Stimulated activated CD4-positive, alpha-beta T cell treated with anti-CD3 and anti-CD28 coated beads, Interleukin-1b, Interleukin-23, amount 100 ng/mL, for 48 hours (primary cell): ENCODE measurements at places on chromosomes 3 and 15.

DNA sequence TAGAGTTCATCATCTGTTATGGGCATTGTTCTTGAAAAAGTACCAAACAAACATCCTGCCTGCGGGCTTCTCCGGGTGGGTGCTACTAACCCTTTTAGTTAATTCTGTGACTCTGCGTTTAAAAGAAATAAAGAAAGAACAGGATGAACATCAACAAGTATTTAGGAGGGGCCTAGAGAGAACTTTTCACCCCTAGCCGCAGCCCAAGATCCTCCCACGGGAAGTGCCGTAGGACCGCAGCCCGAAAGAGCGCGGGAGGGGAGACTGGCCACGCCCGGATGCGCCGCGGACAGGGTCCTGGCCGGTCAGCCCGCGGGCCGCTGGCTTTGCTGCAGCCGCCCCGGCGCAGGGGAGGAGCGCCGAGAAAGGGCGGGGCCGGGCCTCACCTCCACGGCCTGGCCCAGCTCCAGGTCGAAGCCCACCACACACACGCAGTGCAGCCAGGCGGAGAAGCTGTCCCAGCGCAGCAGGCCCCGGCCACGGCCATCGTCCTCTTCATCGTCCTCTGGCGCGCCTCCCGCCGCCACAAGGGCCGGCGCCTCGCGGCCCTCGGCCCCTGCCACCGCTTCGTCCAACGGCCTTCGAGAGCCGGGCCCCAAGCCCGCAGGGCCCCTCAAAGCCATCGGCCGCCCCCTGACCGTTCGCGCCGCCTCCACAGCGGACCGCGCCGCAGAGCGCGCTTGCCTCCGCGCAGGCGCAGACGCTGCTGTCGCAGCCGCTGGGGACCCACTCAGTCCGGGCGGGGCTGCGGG is at the start of gene DENND6A:
Gene DENND6A, minus strand, starts transcription at position 682 of the 752 bp plus-strand sequence. Its CDS starts 59 bp downstream, at position 623.
- peak; percentile 96 for DNase-seq

DNA sequence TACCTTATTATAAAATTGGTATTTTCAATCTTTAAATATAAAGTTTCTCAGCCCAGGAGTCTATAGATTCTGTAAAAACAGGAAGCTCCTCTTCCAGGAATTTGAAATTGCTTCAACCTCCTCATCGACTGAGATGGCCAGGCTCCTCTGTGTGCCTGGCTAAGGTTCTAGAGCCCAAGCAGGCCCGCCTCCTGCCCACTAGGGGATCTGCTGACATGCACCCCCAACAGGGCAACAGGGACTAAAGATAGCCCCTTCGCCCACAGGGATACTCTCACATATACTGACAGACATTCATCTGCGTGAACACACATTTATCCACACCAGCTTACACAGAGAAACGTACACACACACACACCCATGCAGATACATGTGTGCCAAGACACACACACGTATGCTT is 183.1 kb upstream of the TLE3 start:
- DNase-seq = no peak

- DNase-seq = no peak
Observed at GRCh38 chr3:136022529-136023263, 57.2 kb downstream of the PPP2R3A start.

GRCh38 chr15:70584838-70585706 is 178.3 kb downstream of the UACA start:
- peak; percentile 41 for DNase-seq

DNA sequence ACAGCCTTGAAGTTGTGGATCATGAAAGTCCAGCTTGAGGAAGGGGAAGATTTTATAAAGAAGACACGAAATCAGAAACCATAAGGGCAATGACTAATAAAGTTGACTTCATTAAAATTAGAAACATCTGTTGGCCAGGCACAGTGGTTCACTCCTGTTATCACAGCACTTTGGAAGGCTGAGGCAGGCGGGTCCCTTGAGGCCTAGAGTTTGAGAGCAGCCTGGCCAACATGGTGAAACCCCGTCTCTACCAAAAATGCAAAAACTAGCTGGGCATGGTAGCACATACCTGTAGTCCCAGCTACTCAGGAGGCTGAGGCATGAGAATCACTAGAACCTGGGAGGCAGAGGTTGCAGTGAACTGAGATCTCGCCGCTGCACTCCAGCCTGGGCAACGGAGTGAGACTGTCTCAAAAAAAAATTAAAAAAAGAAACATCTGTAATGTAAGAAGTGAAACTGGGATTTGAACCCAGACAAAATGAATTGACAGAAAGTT is 7.9 kb upstream of the UBXN7 start:
- no peak for DNase-seq

- DNase-seq = no peak
Observed at GRCh38 chr3:2765002-2765579, 345.1 kb downstream of the IL5RA start.

DNA sequence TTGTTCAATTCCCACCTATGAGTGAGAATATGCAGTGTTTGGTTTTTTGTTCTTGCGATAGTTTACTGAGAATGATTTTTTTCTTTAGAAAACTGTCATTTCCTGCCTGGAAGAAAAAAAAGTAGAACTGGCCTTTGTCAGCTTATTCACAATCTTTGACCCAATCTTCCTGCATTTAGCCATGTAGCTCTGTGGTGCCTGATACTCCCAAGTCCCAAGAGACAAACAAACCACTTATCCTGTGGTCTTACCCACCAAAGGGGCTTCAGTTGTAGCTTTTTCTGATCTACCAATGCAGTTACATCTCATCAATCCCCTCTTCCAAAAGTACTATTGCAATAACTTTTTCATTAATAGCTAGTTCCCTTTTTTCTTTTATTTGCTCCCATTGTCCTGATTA is 444.6 kb downstream of the GRM7 start:
- no peak for DNase-seq

- DNase-seq = no peak
Observed at GRCh38 chr3:27888562-27888961, 166.4 kb upstream of the EOMES start.

GRCh38 chr3:127736801-127737539 is 64.2 kb downstream of the ABTB1 start:
- DNase-seq = no peak

DNA sequence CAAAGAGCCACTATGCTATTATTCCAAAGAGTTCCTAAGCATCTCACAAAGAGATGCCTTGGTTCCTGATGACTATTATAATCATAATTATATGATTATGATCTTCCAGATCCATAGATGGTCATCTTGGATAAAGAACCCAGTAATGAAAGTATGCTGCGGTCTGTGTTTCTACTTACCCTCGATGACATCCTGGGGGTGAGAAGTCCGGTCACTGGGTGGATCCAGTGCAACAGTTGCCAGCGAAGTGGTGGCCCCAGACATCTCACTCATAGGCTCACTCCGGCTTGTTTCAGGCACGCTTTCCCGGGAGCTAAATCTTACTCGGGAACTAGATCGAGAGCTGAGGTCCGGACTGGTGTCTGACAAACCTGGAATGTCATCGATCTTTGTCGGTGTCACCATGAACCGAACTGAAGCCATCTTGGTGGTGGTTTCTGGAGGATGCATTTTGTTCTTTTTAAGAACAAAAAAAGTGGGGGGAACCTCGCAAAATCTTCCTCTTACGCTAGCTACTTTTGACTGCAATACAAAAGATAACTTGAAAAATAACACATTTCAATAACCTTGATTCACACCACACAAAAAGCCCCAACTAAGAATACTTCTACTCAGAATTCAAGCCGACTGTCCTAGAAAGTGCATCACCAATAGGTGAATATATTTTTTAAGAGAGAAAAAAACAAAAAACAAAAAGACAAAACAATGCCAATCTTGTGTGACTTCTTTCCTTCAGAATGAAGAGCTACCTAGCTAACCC is 1.2 kb downstream of the SLC12A6 start:
- DNase-seq = no peak

- no peak for DNase-seq
Observed at GRCh38 chr15:50945725-50946124, 37.2 kb downstream of the AP4E1 start.

DNA sequence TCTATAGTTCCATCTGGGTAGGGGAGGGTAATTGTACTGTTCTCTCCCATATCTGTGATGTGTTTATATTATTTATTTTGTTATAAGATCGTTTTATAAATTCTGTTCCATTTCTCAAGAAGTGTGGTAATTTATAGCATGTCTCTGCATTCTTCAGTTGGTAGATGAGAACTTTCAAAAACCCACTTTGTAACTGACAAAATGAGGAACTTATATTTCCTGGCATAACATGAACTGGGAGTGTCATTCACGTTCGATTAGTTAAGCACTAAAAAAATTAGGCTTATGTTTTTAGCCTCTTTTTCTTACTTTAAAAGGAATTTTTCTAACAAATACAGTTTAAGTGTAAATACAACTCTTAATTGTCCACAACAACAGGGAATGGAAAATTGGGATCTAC is 230.8 kb downstream of the CGGBP1 start:
- no peak for DNase-seq

- no peak for DNase-seq
Observed at GRCh38 chr3:180420016-180420415, 181.9 kb upstream of the TTC14 start.

DNA sequence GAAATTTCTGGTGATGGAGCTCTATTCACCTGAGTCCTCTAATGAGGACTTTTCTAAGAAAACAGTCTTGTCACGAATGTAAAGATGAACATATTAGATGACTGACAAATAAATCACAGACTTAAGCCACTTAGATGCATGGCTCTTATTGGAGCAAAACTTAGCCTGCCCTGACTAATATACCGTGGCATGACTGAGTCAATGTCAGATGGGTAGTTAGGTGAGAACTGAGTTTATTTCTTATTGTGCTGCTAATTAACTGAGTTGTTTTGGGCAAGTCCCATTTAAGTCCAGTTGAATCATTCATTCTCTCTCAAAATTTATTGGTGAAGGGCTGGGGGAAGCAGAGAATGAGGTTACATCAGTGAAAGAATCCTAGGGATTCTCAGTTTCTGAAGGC is 459.8 kb downstream of the MCTP2 start:
- no peak for DNase-seq

DNA sequence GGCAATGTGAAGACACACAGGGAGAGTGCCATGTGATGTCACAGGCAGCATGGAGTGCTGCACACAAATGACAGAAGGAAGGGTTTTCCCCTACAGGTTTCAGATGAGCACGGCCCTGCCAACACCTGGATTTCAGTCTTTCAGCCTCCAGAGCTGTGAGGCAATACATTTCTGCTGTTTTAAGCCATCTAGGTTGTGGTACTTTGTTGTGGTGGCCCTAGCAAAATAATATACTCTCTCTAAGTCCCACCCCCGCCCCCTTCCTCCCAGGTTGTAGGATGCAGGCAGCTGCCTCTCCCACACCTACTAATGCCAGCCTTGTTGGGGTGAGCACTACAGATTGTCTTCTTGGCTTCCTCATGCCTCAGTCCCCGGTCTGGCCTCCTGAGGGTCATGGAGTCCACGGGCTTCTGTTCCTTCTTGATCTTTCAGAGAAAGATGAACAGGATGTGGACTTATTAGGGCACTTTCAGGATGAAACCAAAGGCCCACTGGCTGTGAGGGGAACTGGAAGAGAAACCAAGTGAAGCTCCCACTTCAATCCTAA is 180.0 kb downstream of the CD47 start:
- DNase-seq = peak; percentile 55

- DNase-seq = no peak
Observed at GRCh38 chr3:115095236-115095635, 51.9 kb downstream of the ZBTB20 start.

GRCh38 chr3:61414456-61414855 is 146.9 kb upstream of the PTPRG start:
- no peak for DNase-seq

- no peak for DNase-seq
Observed at GRCh38 chr3:38117163-38117716, 19.7 kb downstream of the ACAA1 start.

- DNase-seq = no peak
Observed at GRCh38 chr3:122948408-122948807, 79.2 kb downstream of the SEMA5B start.

DNA sequence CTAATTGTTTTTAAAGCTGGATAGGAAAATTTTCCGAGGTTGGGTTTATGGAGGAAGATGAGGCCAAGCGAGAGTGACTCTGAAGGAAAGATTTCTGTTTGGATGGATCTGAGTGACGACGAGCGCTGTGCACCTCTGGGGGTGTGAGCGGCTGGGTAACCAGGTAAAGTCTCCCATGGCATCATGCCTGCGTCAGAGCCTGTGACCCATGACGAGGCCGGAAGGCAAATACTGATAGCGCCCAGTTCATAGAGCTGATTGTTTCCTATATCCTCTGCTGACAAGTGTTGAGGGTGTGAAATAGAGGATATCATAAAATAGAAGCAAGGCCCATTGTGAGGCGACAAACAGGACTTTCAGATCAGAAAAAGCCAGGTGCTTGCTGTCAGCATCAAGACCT is 33.7 kb upstream of the MAGEF1 start:
- no peak for DNase-seq

GRCh38 chr3:81692766-81693165 is 68.7 kb downstream of the GBE1 start:
- DNase-seq = no peak

DNA sequence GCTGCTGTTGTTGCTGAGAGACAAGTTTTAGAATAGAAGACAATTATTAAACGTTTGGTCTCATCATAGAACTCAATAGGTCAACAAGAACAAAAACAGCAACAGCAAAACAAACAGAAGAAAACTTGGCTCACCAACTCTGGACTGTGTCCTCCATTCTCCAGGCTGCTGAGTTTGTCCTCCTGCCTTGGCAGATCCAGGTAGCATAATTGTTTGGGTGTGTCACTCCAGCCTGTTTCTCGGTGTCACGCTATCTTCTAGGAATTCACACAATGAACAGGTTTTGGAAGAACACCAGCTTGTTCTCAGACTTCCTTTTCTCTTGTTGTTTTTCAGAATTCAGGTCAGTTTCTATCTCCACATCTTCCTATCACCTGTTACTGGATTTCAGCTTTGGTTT is 34.7 kb downstream of the ARRDC4 start:
- DNase-seq = no peak

DNA sequence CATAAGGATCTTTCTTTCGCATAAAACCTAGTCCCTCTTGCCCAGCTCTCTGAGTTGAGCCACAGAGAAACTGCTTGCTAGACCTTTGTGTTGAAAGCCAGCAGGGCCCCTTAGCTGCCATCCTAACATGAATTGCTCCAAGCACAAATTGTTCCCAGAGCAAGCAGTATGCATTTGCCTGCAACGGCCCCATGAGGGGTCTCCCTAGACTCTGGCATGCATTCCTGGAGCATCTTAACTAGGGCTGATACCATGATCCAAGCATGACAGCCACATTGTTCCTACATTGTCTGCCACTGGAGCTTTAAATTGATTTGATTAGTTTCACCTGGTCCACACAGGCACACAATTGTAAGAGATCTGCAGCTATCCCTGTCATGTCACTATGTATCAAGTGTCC is 428.1 kb downstream of the TAFA4 start:
- no peak for DNase-seq

- no peak for DNase-seq
Observed at GRCh38 chr15:61527836-61528580, 298.9 kb upstream of the RORA start.
